NCI-H187 treated with DMSO at 0.1 percent for 48 hours (cell line): ENCODE measurements at places on chromosomes 6 and 20.

GRCh38 chr20:50551288-50551687 lies 41.1 kb downstream of the PTPN1 start:
- DNase-seq: peak; percentile 87

DNA sequence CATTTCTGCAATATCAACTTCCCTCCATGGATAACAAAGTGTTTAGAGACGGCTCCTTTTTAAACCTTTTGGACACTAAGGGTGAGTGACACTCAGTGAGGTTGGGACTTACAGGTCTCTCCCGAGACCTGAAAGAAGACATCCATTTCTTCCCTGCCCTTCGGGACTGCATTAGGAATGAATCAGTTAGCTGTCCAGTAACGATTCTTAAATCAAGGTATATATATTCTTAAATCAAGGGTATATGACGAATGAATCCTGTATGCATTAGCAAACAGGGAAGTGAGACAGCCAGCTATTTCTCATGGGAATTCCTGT lies 52.9 kb downstream of the EDN1 start:
- DNase-seq: no peak

DNA sequence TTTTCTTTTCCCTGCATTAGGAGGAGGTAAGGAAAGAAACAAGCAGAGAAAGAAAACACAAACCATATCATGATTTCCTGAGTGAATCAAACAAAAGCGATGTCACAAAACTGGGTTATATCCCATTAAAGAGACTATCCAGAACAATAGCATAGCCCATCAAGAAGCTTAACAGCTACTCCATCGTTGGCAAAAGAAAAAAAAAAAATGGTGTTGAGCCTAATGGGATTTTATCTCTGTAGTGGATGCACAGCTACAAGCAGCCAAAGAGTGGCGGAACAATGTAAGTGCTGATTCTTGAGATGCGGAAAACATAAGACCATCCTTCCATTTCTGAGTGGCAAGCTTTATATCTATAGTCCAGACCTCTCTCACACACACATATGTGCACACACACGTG lies 106.2 kb upstream of the NRSN1 start:
- peak; percentile 63 for DNase-seq

DNA sequence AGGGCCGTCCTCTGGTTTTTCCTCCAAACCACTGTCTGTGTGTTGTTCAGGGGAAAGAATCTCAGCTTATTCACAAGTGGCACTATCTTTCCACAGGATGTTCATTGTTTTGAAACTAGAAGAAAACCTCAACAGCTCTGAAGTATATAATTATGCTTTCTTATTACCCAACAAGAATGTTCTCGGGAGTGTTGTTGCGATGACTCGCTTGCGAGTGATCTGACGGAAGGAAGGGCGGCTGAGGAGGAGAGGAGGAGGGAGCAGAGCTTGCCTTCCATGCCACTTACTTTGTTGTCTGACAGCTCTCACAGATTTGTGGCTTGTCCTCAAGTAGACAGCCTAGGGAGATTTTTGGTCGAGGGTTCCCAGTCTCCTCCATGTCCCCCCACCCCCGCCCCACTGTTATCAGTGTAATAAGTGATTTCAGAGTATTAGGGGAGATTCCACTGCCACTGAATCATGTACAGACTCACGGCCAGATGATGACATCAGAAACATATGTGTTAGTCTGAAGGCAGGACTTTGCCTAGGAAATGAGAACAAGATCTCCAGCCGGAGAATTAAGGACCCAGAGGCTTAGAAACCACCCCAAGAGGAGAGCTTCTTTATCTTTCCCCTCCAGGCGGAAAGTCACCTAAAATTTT lies 80.7 kb upstream of the CCN6 start:
- no peak for DNase-seq

DNA sequence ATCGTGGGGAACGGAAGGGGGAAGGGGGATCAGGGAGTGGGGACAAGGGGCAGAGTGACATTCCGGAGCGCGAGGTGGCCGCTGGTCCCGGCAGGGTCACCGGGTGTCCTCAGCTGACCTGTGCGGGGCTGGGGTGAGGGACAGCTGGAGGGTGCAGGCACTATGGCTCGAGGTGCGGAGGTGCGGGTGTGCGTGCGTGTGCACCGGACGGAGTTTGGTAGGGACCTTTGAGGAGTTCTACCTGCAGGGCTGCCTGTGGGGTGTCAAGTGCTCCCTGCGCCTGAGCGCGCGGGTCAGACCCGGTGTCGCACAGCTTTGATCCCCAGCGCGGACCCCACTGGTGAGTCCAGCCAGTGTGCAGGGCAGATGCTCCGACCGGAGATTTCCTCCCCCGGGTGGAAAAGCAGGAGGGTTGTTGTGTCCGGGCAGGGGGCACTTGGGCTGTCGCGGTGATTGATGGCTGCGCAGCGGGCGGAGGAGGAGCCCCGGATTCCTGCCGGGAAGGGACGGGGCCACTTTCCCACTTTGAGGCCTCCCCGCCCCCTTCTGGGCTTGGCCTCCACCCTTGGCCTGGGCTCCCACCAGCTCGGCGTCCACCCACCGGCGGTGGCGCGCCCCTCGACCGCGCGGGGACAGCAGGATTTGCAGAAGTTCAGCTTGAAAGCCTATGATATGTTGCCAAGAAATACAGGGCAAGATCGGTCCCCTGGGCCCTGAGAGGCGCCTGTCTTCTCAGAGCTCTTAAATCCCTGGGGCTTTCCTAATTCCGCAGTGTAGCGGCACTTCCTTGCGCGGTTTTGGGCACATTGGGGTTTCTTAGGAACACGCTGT lies 658 bp downstream of the RIN2 start:
- no peak for DNase-seq

DNA sequence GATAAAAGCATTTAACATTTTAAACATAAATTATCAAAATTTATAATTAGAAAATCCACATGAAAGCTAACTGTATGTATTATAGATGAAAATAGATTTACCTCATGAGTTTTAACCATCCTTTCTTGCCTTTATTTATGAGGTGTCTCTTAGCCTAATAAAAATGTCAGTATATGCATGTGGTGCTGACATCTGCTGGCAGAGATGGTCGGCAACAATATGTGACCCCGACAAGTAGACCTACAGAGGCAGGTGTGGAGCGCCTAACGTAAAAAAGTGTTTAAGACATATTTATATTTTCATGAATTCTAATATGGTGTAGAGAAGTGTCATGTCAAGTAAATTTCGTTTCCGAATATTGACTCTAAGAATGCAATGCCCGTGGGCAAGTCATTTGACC lies 149.0 kb upstream of the FUT9 start:
- DNase-seq: no peak

GRCh38 chr6:2956930-2957685 lies 14.3 kb downstream of the SERPINB6 start:
- DNase-seq: no peak

- DNase-seq: no peak
Measured at GRCh38 chr6:111615916-111616612, 10.4 kb upstream of the TRAF3IP2 start.

DNA sequence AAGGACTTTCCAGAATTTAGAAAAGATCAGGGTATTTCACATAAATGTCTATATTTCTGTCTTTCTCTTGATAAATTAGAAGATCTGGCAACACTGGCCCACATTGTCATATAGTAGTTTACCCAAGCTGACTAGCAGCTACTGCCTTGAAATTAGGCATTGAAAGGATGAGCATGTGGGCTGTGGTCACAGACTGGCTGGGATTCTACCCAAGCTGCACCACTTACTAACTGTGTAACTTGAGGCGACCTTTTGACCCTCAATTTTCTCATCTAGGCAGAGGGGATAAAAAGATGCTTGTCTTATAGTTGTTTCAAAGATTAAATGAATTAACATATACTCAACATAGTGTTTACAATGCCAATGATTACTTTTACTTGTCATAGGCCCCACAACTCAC lies 152.7 kb upstream of the BMP2 start:
- no peak for DNase-seq

GRCh38 chr20:64050261-64051032 lies 1.0 kb upstream of the SOX18 start:
- DNase-seq: no peak

DNA sequence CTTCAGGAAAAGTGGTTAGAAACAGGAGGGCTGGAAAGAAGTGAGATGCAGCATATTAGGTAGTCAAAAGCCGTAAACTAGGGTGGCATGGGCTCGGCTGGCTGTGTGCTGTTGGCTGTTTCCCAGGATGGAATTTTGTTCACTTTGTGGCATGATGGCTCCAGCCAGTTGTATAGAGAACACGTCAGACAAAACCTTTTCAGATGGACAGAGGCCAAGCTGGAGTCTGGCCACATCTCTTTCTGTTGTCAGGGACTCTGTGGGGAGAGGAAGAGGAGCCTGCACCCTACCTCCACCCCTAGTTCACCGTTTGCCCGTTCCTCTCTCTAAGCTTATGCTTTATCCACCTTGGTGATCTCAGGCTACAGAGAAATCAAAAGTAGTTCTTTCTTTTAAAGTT lies 22.0 kb downstream of the C6orf89 start:
- DNase-seq: no peak

DNA sequence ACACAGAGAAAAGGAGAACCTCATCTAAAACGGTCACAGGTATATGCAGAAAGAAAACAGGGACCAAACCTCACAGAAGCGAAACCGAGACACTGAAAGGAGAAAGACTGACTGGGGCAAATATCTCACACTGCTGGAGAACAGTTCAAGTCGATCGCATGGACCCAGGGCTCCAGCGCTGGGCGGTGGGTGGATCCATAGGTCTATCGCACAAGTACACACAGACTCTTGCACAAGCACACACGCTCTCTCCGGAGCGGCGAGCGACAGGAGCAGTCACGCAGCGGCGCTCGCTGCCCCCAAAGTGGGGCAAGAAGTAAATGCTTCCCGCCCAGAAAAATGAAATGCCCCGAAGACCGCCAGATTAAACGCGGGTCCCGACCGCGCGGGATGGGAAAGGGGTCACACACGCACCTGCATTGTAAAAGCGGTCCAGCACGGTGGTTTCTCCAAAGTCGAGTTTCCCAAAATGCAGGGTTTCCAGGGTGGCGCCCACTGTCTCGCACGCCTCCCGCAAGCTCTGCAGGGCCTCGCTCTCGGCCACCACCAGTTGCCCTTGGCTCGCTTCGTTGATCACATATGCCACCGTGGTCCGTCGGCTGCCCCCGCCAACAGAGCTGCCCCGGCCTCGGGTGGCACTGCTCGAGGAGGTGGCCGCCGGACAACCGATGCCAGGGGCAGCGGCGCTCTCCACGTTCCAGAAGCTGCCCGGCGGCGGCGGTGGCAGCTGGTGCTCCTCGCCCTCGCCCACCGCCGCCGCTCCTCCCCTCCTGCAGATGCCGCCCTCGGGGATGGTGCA lies 782 bp downstream of the MAP3K5 start:
- DNase-seq: no peak

- no peak for DNase-seq
Measured at GRCh38 chr6:157962601-157963302, 18.9 kb upstream of the SYNJ2 start.

- no peak for DNase-seq
Measured at GRCh38 chr6:147852772-147853171, 344.3 kb downstream of the SAMD5 start.

DNA sequence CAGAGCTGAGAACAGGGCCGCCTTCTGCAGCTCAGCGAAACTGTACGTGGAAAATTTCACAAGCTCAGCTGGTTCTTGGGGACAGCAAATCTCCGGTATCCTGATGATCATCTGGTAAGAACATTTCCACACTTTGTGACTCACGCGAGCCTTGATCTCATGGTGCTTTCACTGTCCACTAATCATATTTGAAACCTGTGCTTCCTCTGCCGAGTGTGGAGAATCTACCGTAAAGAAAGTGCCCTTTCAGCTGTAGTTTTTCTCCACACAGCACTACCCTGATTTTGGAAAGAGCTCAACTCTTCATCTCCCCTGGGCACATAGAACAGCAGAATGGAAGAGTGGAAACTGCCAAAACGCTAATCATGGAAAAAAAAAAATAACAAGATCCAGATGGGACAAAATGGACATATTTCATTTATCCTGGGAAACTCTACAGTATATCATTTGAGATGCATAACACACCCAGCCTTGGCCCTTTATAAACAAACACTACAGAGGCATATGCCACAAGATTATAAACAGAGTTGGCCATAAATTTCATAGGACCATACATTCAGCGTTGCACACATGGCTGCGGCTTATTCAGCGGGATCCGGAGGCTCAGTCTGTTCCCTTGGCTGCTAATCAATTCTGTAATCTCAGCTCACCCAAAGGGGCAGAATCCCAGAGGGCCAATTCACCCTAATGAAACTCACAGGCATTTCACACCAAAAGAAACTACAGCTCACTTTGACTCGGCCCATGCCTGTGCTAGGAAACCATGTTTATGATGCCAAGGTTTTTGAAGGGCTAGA lies 434.5 kb downstream of the HDGFL1 start:
- no peak for DNase-seq

DNA sequence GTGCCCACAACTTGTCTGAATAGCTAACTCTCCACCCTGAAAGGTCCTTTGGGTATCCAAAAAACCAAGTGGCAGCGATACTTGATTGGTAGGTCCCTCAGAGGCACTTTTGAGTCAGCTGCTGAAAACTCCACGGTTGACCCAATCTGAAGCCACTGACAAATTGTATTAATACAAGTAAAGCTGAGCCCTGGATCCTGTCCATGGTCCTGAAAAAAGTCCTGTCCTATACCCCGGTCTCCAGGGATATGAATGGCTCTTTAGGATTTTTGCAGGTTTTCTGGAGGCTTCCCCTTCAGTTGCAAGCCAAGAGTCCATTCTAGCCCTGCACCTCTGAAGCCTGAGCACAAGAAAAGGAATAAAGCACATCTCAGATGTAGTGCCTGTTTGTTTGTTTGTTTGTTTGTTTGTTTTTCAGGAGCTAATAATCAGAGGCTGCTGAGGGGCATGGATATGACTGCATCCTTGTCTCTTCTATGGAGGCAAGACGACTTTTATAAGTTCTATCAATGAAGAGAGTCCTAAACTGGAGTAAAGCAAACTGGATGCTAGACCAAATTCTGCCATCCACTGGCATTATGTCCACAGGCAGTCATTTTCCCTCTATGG lies 1.7 kb upstream of the SLC12A5 start:
- DNase-seq: no peak

- DNase-seq: no peak
Measured at GRCh38 chr6:291697-292505, at the start of gene DUSP22. Gene DUSP22 (plus strand): TSS chr6:292487. CDS start chr6:292540, 53 bp downstream.

DNA sequence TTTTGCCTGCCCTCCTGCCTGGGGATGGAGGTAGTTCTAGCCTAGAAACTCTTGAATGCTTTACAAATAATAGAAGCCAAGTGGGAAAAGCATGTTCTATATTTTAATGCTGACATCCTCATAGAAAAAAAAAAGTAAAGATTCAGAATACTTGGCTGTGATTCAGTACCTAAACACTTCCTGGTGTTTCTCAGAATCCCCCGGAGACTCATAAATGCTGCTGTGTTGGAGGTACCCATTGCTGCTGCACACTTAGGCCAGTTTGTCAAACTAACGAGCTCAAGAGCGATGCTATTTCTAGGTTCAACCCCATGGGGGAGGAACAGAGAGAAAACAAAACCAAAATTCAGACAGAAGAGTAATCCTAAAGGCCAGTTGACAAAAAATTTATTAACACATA lies 38.8 kb upstream of the ZFP64 start:
- DNase-seq: no peak

DNA sequence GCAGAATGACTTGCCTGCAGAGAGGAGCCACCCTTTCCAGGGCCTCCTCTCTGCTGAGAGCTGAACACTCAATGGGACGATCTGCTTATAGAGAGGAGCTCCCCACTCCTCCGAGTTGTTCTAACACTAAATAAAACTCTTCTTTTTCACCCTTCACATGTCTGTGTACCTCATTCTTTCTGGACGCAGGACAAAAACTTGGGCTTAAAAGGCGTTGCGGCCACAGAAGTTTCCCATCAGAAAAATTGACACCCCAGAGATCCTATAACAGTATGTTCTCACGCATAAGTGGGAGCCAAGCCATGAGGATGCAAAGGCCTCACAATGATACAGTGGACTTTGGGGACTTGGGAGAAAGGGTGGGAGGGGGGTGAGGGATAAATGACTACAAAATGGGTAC lies 121.2 kb downstream of the GMPR start:
- DNase-seq: no peak

GRCh38 chr20:35121186-35121585 lies 25.9 kb downstream of the EDEM2 start:
- no peak for DNase-seq
